ENCODE measurements at places on chromosomes 7 and 10. TPM values are rescaled to one million over a fixed set of nuclear protein-coding genes. Genes with fewer than 3 reads are reported as not detected.

The MET gene
- 39.9 TPM for total RNA-seq

The TSPAN13 gene
- total RNA-seq = 11.0 TPM

GRCh38 chr7:116582806-116583444 is 58.1 kb downstream of the CAV1 start:
- no peak for DNase-seq
- H3K27ac ChIP-seq = no peak overlapping the region
- H3K27me3 ChIP-seq = no peaks in the 10 kb centered on the region
- H3K4me1 ChIP-seq = peaks cover 4% of the 10 kb centered on the region

- no peak overlapping the region for H3K4me3 ChIP-seq
- H3K27me3 ChIP-seq = no peaks in the 10 kb centered on the region
- DNase-seq = no peak
- no peaks in the 10 kb centered on the region for H3K36me3 ChIP-seq
- H3K27ac ChIP-seq = no peak overlapping the region
Observed at GRCh38 chr10:90709727-90710126, 148.1 kb downstream of the HTR7 start.

DNA sequence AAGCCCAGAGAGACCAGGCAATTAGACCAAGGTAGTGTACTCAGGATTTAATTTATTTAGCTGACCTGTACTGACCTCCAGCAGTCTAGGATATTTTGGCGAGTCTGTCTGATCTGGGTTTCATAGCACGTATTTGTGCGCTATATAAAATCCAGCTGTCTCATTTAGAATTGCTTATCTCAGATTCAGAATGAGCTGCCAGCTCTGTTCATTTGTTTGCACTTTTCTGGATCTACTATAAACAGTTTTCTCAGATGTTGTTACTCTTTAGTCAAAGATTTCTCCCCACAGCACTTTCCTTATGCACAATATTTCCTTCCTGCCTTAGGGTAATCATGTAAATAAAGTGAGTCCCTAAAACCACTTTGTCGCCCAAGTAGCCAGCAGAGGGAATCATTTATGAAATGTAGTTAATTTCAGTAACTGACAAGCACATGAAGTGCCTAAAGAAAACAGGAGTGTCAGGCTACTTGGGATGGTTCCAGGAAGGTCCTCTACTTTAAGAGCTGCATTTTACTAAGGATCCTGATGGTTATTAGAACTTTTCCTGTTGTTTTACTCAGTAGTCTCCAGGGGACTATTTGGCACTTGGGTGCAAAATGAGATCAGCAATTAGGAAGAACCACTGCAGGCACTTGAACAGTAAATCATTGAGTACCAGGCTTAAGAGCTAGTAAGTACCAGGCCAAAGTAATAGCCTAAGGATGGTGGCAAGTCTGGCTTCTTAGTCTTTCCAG is 226.4 kb downstream of the TWIST1 start:
- H3K36me3 ChIP-seq = no peaks in the 10 kb centered on the region
- H3K27ac ChIP-seq = no peak overlapping the region
- H3K4me1 ChIP-seq = no peaks in the 10 kb centered on the region
- H3K4me3 ChIP-seq = no peak overlapping the region

DNA sequence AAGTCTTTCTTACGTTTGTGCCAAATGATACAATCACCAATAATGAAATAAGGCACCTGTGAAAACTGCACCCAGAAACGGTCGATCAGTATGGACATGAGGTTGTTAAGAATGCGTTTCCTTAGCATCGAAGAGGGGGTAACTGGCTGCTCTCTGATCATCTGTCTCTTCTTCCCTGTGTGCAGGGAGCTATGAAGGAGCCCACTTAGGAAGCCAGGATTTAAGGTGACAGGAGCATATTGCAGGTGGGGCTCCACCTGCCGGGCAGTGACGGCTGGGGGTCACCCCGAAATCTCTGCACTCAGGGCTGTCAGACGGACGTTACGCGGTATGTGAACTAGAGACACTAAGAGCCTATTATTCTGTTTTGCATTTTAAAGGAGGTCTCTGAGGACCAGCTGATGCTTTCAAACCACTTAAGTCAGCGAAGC is 64.5 kb downstream of the CARD11 start:
- H3K36me3 ChIP-seq = no peaks in the 10 kb centered on the region
- no peaks in the 10 kb centered on the region for H3K4me1 ChIP-seq

DNA sequence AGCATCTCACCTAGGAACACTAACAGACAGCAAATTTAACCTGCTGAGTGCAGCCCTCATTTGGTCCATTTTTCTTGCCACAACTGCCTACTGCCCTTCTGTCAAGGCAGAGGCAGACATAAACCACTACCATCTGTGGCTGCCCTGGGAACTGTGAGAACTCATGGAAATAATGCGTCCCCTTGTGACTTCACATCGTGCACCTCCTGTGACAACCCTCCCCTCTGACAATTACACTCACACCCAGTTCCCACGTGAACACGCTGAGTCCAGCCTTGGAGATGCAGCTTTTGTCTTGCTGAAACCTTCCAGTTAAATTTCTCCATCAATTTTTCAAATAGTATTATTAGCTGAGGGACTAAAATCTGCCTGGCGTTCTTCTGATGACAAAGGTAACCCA is 193.1 kb upstream of the KLF14 start:
- DNase-seq = no peak
- H3K4me1 ChIP-seq = peaks cover 27% of the 10 kb centered on the region
- no peaks in the 10 kb centered on the region for H3K27me3 ChIP-seq
- H3K27ac ChIP-seq = no peak overlapping the region
- H3K36me3 ChIP-seq = no peaks in the 10 kb centered on the region
- no peak overlapping the region for H3K4me3 ChIP-seq

The INMT gene
- total RNA-seq = 0.84 TPM

- no peak overlapping the region for H3K27ac ChIP-seq
- H3K4me1 ChIP-seq = no peaks in the 10 kb centered on the region
- no peaks in the 10 kb centered on the region for H3K36me3 ChIP-seq
- DNase-seq = no peak
Observed at GRCh38 chr7:83410989-83411591, 237.8 kb downstream of the SEMA3E start.

DNA sequence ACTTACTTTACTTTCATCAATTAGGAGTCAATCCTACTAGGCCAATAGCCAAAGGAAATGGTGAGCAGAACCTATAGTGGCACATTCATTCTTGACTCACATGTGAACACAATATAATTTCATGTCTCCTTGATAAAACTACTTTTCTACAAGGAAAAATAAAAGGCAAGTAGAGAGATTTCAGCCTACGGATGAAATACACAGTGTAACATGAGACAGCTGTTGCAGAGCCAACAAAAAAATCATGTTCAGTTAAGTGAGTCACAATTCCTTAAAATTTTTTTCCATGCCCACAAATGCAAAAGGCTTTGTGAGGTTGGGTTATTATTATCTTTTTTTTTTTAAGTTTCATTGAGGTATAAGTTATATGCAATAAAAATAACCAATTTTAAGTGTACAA is 54.8 kb downstream of the GPR141 start:
- no peak overlapping the region for H3K4me3 ChIP-seq
- H3K27ac ChIP-seq = no peak overlapping the region
- H3K4me1 ChIP-seq = no peaks in the 10 kb centered on the region
- no peak for DNase-seq
- H3K36me3 ChIP-seq = no peaks in the 10 kb centered on the region
- H3K27me3 ChIP-seq = no peaks in the 10 kb centered on the region

The FKBP6 gene
- not detected for total RNA-seq

Measured in liver (tissue), 10 donors.